Activated CD4-positive, alpha-beta T cell treated with anti-CD3 and anti-CD28 coated beads for 4 hours (primary cell): ENCODE measurements at places on chromosomes 2 and 18.

DNA sequence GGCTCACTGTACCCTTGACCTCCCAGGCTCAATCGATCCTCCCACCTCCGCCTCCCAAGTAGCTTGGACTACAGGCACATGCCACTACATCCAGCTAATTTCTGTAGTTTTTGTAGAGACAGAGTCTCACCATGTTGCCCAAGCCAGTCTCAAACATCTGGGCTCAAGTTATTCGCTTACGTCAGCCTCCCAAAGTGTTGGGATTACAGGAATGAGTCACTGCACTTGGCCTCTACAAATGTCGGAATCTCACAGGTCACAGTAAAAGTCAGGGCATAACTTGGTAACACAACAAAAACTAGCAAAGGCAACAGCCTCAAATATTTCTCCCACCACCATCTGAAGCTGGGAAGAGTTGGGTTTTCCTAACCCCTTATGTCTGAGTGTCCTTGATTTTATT, 25.3 kb downstream of the SCG2 start:
- DNase-seq, result no peak

- no peak for DNase-seq
These were observed 224.9 kb downstream of the INSIG2 start for GRCh38 chr2:118312969-118313756.

DNA sequence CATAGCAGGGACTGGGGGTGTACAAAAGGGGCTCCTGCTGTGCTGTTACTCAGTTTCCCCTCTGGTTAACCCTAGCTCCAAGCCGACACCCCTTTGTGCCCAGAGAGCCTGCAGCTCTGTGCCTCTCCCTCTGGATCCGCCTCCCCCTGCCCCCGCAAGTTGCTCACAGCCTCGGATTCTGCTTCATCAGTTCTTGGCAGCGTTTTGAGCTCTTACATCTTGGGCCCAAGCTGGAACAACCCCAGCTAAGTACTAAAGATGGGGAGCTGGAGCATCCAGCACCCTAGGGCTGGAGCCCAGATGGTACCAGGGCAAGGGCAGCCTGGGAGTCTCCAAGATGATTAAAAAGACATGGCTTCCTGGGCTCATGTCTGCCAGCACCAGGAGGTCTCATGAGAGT, 40.7 kb downstream of the POMC start:
- DNase-seq, result no peak

DNA sequence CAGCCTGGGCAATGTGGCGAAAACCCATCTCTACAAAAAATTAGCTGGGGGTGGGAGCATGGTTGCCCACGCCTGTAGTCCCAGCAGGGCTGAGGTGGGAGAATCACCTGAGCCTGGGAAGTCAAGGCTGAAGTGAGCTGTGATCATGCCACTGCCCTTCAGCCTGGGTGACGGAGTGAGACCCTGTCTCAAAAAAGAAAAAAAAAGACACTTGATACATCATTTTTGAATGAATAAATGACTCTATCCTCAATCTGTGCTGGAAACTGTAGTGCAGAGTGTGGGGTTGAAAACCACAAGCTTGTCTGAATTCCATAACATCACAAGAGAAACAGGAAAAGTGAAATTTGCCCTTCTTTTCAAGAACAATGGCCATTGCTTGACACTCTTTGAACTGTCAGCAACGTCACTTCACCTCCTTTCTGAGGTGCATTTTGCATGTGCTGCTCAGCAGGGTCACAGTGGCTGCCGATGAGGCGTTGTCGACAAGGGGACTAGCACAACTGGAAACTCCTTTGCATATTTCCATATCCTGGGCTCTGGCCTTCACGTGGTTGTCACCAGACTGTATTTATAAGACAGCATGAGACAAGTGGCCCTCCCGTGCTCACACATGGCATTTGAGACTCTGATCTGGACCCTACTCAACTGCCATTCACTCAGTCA, 54.2 kb downstream of the DDX1 start:
- no peak for DNase-seq

- no peak for DNase-seq
These were observed 26.6 kb upstream of the SPRED2 start for GRCh38 chr2:65458999-65459398.

- DNase-seq, result no peak
These were observed 32.7 kb upstream of the ZDBF2 start for GRCh38 chr2:206241736-206242135.

GRCh38 chr2:45750001-45750400, 98.5 kb downstream of the PRKCE start:
- DNase-seq, result no peak

DNA sequence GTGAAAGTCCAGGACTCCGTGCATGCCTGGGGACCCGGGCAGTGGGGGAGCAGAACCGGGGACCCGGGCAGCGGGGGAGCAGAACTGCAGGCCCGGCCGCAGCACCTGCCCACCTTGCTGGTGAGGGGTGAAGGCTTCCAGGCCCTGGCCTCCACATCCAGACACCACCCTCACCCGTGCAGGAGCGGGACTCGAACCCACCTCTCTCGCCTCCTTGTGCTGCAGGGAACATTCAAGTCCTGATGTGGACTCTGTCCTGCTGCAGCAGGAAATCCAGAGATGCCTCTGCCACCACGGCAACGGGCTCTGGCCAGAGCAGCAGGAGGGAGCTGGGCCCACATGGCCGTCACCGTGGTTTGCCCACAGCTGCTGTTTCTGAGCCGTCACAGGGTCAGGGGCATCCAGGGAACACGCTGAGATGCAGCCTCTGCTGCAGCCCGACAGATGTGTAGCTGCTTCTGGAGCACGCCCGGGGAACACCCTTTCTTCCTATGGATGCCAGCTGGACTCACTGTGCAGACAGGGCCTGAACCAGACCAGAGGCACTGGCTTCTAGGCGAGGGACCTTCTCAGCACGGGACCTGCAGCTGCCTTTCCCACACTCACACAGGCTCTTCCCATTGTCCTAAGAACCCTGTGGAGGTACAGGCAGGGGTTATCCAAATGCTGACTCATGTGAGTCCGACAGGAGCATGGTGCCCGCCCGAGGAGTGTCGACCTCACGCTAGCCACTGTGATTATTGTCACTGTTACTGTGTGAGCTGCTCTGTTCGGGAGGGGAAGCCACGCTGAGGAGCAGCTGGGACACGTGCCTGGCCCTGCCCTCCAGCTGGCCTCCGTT, 89.2 kb upstream of the CTDP1 start:
- DNase-seq, result no peak

- DNase-seq, result no peak
These were observed 46.2 kb downstream of the TRIB2 start for GRCh38 chr2:12762976-12763375.

GRCh38 chr2:236021499-236022057, 146.6 kb downstream of the GBX2 start:
- DNase-seq, result no peak

DNA sequence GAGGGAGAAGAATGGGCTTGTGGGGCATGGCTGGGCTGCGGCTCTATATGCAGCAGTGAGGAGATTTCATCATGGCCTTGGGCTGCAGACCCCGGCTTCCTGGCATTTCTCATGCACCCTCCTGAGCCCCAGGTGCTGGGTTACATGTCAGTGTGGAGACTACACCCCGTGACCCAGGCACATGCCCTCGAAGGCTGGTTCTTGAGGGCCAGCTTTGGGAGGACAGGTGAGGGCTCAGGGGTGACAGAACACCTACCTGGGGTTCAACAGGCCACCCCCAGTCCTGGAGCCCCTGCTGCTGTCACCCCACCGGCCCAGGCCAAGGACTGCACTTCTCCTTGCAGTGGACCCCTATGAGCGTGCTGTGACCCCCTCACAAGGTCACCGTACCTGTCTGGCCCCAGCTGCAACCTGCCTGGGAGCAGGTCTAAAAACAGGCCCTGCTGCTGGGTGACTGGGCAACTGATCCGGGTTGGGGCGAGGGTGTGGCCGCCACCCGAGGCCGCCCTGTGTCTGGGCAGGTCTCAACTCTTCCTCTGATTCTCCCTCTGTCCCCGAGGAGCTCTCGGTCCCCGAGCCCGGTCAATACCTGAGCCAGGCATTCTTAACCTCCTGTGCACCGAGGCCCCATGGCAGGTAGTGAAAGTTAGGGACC, 94.8 kb upstream of the OTOS start:
- DNase-seq, result no peak

GRCh38 chr2:64837925-64838641, 151.1 kb upstream of the SLC1A4 start:
- no peak for DNase-seq

GRCh38 chr2:15941481-15941850, 1.1 kb downstream of the MYCN start:
- DNase-seq, result no peak

DNA sequence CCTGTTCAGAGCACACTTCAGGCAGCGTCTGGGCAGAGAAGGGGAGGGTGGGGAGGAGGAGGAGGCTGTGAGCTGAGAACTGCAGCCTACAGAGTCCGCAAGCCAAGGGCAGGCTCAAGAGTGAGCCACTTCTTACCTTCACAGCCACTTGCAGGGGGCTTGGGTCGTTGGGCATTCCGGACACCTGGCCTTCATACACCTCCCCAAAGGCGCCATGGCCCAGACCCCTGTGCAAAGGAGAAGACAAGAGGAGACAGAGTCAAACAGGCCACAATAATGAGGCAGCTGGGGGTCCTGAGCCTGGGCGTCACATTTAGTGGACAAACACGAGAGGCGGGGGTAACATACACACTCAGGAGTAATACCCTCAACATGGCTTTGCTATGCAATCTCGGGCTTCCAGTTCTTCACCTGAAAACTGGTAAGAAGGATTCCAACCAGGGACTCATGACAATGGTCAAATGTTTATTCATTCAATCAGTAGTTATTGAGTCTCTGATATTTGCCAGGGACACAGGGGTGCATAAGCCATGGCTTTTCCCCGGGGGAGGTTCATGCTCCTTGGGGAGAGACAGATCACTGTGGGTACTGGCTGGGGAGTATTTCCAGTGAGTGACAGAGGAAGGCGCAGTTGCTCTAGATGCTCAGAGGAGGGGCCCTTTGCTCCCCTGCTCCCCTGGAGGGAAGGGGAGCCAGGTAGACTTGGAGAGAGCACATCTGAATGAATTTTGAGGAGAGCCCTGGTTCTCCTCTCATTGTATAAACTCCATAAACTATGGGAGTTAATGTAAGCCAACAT, 107.4 kb downstream of the CLIP4 start:
- no peak for DNase-seq

GRCh38 chr18:9017905-9018227, 84.6 kb upstream of the NDUFV2 start:
- DNase-seq, result no peak

DNA sequence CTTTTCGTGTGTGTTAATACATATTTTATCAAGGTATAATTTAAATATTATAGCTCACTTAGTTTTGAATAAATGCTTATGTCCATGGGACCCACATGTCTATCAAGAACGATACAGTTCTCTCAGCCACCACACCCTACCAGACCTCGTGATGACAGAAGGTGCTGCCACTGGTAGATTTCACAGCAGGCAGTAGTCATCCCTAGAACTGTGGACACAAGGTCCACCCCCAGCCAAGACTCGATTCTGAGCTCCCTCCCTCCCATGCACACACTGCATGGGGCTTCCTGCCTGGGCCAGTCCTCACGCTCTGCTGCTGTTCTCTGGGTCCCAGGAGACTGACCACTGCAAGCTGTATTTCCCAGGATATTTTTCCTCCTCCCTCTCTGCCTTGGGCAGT, 26.5 kb upstream of the CREB1 start:
- DNase-seq, result no peak

- DNase-seq, result no peak
These were observed 270.7 kb downstream of the ALK start for GRCh38 chr2:29650631-29651097.

- DNase-seq, result no peak
These were observed 6.7 kb downstream of the EHD3 start for GRCh38 chr2:31240381-31241365.

GRCh38 chr2:74693668-74694067, 39.6 kb downstream of the SEMA4F start:
- DNase-seq, result no peak

DNA sequence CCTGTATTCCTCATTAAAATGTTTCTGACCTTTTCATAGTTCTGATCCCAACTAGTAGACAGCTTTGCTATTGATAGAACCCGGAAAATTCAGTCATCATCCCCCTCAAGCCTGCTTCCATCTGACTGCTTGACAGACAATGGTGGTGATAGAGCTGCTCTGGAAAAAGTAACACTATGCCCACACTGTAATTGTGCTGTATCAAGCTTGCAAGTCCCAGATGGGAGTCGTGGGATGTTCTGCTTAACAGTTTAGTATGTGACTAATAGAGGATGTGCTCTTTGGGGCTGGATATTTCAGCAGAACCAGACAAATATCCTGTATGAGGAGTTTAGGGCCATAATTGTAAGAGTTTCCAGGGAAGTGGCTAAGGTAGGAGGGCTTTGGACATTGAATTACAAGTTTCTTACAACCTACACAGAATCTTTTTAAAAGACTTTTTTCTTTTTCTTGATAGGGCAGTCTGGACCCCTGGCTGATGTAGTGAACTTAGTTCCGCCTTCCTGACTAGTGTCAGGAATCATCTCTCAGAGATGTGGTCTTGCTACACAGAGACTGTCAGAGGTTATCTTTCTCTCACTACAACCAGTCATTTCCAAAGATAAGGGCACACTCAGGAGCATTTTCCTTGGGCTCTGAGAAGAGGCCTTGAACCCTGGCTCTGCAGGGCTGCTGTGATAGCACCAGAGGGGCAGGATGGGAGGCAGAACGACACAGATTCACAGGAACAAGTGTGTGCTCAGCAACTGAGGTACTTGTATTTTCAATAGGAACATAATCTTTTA, 158.0 kb upstream of the RBMS1 start:
- no peak for DNase-seq

GRCh38 chr18:27685807-27686412, 491.0 kb downstream of the CDH2 start:
- no peak for DNase-seq

DNA sequence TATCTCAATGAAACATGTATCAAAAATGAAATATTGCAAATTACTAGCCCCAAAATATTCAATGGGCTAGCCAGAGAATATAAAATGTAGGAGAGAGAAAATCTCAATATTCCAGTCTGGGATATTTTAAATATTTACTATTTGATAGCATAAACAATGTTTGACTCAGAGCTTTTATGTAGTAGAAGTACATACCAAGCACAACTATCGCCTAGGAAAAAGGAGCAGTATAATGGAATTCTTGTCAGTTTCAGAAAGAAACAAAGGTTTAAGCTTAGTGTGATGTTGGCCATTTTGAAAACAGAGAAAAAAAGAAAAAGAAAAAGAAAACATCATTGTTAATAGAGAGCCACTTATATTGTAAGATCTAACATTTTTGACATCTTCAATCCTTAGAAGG, 1961.9 kb upstream of the CELF4 start:
- DNase-seq, result no peak

GRCh38 chr2:216690853-216691741, 4.3 kb downstream of the IGFBP5 start:
- no peak for DNase-seq

- no peak for DNase-seq
These were observed 313.9 kb downstream of the CELF4 start for GRCh38 chr18:37251679-37252078.
